ENCODE measurements at places on chromosomes 1 and 21.

- no peak for DNase-seq
Observed at GRCh38 chr1:48597663-48598062, 125.7 kb upstream of the SPATA6 start.

DNA sequence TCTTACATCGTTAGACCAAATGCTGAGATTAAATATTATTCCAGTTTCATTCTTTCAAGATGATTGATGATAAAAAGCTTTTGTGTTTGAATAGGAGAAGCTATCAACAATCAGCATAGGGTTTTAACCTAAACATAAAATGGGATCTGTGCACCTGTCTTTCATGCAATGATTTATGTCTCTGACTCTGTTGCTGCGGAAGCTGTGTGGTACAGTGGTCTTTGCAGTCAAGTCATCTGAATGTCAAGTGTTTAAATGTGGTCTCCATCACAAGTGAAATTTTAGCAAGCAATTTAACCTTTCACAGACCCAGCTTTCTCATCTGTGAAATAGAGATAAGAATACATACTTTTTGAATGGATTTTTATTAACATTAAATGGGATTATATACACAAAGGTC, 107.2 kb downstream of the PLPPR5 start:
- DNase-seq = no peak

- DNase-seq = no peak
Observed at GRCh38 chr1:198443365-198444233, 96.9 kb downstream of the ATP6V1G3 start.

GRCh38 chr1:173476197-173476664, 904 bp upstream of the PRDX6 start:
- no peak for DNase-seq

- no peak for DNase-seq
Observed at GRCh38 chr1:107622966-107623365, 342.0 kb downstream of the VAV3 start.

DNA sequence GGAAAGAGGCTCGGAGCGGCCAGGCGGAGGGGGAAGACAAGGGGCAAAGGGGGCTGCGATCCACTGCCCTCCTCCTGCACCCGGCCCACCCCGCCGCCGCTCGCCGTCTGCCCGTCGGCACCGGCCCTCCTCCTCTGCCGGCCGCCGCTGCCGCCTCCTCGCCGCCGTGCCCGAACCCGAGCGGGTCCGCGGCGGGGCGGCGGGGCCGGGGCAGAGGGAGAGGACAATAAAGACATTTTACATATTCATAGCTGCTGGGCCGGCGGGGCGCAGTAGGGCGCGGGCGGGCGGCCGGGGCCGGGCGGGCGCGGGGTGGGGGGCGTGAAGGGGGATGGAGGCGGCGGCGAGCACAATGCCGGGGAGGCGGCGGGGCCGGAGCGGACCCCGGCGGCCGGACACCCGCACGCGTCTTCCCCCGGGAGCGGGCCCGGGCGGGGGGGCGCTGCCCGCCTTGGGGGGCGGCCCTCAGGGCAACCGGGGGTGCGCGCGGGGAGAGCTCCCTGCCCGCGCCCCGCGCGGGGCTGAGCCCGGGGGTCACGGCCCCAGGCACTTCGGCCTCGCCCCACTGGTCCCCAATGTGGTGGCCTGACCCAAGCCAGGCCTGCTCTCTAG, 546 bp downstream of the POU2F1 start:
- no peak for DNase-seq

- no peak for DNase-seq
Observed at GRCh38 chr1:8871965-8872399, 6.5 kb downstream of the ENO1 start.

GRCh38 chr1:94803517-94804441, 16.4 kb upstream of the SLC44A3 start:
- no peak for DNase-seq

- DNase-seq = no peak
Observed at GRCh38 chr1:26530895-26531598, 1.5 kb downstream of the RPS6KA1 start.

GRCh38 chr1:3717715-3718601, 34.3 kb upstream of the CCDC27 start:
- DNase-seq = no peak

GRCh38 chr1:231856426-231856825, 229.8 kb downstream of the DISC1 start:
- no peak for DNase-seq

DNA sequence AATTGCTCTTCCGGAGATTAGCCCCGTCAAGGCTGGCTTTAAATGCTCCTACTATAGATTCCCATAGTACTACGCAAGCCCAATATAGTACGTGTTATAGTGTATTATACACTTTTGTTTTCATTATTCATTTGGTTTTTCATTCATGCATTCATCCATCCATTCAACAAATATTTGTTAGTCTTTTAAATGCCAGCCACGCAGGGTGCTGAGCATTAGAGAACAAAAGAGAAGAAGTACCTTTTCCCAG, 513 bp upstream of the RAB3GAP2 start:
- DNase-seq = no peak

GRCh38 chr1:116945421-116945820, 35.7 kb downstream of the PTGFRN start:
- DNase-seq = no peak

DNA sequence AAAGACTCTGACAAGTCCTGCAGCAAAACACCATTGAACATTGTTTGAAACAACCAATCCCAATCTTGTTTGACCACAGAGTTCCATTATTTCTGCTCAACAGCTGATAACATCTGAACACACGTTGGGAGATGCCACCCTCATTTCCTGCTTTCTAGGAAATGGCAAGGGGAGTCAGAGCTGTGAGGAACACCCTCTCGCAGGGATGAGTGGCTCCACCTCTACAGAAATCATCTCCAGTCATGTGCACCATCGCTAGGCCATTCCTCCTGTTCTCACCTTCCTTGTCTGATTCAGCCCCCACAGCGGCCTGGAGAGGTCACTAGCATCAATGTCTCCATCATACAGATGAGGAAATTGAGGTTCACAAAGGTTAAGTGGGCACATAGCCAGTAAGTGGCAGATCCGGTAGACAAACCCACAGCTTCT, 22.4 kb upstream of the RUNX3 start:
- no peak for DNase-seq

GRCh38 chr1:11078631-11079030, 18.8 kb upstream of the SRM start:
- DNase-seq = no peak

DNA sequence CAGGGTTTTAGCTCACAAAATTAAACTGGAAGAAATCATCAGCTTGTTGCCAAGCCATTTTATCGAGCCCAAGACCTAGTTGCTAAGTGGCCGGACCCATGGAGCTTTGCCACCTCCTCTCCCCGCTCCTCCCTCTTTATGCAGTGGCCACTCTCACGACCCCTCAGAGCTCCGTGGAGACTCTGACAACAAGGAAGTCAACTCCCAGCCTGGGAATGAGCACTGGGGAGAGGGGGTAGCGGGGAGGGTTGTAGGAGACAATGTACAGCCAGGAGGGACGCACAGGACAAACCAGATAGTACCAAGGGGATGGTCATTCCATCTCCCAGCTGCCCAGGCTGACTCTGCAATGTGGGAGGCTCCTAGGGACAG, 250.9 kb downstream of the SIPA1L2 start:
- no peak for DNase-seq

GRCh38 chr1:172670316-172670715, 11.4 kb downstream of the FASLG start:
- no peak for DNase-seq

- no peak for DNase-seq
Observed at GRCh38 chr1:229067546-229067945, 203.4 kb upstream of the RAB4A start.

GRCh38 chr21:28136656-28137255, 855.9 kb downstream of the LTN1 start:
- DNase-seq = no peak

- peak; percentile 41 for DNase-seq
Observed at GRCh38 chr21:33362044-33362555, 37.3 kb downstream of the IFNAR1 start.

DNA sequence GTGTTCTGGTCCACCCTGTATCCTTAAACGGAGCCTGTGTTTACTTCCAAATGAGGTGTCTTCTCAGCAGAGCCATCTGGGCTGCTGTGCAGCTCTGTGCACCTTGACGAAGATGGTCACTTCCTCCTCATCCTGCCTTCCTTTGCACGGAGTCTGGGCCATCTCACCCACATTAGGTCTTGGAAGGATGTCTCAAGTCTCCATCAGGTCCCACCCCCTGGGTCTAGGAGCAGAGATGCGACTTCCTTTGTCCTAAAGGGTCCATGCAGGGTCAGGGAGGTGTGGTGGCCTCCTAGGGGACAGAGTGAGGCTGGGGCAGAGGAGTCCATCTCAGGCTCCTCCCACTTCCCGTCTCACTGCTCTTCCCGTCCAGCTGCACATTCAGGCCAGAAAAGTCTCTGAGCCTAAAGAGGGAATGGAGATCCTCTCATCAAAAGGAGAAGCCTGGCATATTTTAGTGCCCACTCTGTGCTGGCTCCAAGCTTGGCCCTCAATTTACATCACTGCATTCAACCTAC, 209.2 kb downstream of the MATN1 start:
- DNase-seq = no peak

- DNase-seq = no peak
Observed at GRCh38 chr1:201360901-201361651, 16.4 kb downstream of the TNNT2 start.

DNA sequence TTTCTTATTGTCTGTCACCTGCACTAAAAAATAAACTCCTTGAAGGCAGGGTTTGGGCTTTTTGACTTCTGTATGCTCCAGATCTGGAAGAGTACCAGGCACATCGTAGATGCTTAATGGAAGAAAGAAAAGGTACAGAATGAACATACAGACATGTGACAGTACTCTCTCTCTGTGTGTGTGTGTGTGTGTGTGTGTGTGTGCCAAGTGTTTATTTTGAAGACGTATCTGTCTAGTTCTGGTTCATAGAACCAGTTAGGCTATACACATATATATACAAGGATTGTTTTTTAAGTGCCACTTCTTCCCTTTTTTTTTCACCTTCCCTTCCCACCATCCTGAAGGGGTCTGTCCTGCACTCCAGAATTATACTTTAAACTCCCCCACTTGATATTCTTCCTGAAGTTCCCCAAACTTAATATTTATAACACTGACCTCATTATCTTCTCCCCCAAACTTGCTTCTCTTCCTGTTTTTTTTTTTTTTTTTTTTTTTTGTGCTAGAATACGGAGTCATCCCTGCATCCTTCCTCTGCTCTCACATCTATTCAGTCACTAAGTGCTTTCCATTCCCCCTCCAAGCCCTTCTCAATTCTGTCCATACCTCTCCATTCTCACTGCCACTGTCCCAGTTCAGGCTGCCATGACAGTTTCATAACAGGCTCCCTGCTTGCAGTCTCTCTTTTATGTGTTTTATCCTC, 5.4 kb upstream of the KCNA3 start:
- no peak for DNase-seq

GRCh38 chr1:180632326-180633056, 669 bp downstream of the XPR1 start:
- DNase-seq = peak; percentile 34

DNA sequence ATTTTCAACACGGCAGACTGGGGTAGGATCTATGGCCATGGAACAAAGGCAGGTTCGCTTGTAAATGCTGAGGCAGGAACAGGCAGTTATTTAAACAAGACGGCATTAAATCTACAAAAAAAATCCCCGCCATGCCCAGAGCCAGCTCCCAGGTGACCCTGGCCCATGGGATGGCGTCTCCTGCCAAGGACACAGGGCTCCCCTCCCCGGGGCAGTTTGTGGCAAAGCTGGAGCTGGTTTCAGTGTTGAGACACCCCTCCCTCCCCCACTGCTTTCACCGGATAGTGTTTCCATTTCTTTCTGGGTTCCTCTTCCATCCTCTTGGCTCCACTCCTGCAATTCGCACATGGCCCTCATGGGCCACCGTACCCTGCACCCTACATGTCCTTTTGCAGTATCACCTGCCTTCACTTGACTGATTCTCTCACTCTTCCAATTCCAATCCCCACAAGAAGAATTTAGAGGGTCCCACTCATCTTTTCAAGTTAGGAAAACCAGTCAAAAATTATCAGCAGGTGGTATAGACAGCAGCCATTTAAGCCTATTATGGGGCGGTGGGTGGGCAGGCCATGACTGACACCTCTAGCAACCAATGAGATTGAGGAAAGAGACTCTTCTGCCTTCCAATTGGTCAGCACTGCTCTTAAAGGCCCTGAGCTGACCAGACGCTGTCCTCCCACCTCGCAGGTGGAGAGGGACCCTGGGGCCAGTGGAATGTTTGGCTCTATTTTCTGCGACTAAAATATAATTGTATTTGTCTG, 52.0 kb downstream of the OLIG1 start:
- DNase-seq = no peak

DNA sequence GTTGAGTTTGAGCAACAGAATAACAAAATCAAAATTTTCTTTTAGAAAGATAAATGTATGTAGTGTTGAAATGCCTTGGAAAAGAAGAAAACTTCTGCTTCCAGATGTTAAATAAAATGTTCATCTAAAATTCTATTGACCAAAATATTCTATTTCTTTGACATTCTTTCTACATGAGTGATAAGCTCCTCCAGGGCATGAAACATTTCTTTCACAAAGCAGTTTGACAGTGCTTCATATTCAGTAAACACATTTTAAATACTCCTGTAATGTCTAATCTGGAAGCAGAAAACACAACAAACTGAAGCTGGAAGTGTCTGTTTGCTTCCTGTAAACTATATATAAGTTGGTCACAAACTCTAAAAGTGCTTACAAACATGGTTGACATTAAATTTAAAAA, 61.5 kb downstream of the RGS21 start:
- DNase-seq = no peak

GRCh38 chr1:82604524-82604923, 803.8 kb downstream of the ADGRL2 start:
- DNase-seq = no peak

DNA sequence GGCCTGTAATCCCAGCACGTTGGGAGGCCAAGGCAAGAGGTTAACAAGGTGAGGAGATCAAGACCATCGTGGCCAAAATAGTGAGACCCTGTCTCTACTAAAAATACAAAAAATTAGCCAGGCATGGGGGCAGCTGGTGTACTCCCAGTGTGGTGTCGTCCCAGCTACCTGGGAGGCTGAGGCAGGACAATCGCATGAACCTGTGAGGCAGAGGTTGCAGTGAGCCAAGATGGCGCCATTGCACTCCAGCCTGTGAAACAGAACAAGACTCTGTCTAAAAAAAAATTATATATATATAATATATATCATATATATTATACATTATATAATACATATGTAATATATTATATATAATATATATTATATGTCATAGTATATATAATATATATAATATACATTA, 249.2 kb upstream of the TPTE start:
- no peak for DNase-seq

- DNase-seq = no peak
Observed at GRCh38 chr1:176243746-176244145, 36.7 kb upstream of the COP1 start.

All from stimulated activated CD4-positive, alpha-beta T cell treated with anti-CD3 and anti-CD28 coated beads, Interleukin-2, amount 100 ng/mL, for 4 hours (primary cell).